ENCODE measurements at places on chromosomes 11 and 22. TPM values are rescaled to one million over a fixed set of nuclear protein-coding genes. Genes with fewer than 3 reads are reported as not detected.

DNA sequence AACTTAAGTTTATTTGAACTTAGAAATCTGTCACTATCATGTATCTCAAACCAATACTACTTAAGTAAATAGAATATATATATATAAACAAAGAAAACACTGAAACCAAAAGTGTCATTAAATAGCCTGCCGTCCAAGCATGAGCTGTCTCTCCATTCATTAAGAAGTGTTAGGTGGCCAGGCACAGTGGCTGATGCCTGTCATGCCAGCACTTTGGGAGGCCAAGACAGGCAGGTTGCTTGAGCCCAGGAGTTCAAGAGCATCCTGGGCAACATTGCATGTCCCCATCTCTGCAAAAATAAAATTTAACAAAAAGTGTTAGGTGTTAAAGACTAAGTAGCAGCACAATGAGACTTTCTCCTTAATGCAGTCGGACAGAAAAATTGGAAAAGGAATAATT is 14.0 kb downstream of the CD6 start:
- DNase-seq: no peak

DNA sequence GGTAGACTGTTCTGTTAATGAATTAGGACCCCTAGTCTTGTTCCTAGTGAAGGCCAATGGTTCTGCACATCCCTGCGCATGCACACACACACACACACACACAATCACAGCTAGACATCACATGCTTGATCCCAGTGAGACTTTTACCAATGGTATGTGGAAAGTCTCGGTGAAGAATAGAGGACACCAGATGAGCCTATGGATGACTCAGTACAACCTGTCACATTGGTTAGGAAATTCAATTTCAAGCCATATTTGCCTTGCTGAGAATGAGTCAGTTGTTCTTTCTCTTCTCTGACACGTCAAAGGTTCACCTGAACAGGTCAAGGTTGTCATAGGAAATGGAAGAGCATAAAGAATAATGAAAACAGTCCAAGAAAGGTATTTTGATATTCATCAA is 122.0 kb downstream of the SLC17A6 start:
- DNase-seq: no peak

DNA sequence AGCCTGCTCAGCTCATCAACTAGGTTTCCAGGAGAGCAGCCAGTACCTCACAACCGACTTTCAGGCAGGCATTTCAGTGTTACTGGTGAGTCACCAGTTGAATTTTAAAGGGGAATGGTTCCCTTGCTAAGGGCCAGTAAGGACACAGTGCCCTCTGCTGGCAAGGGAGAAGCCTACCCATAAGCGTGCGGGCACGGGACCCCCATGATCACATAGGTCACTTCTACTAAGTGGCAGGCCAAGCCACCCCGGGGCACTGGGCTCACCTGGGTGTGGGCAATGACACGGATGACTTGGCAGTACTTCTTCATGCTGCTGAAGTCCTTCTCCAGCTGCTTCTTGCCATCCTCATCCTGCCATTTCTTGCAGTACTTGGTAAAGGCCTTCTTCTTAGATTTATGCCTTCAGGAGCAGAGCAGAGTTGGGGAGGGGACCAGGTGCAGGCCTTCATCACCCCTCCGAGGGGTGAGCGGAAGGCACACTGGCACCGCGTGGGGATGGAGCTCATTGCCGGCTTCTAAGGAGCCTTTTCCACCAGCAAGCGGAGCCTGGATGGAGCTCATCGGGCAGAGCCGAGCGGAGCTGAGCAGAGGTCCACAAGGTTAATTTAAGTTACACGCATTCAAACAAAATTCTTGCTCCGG is 2.9 kb downstream of the RPL3 start:
- DNase-seq: peak; percentile 80

Gene IGSF9B
- 1.8 TPM for total RNA-seq

DNA sequence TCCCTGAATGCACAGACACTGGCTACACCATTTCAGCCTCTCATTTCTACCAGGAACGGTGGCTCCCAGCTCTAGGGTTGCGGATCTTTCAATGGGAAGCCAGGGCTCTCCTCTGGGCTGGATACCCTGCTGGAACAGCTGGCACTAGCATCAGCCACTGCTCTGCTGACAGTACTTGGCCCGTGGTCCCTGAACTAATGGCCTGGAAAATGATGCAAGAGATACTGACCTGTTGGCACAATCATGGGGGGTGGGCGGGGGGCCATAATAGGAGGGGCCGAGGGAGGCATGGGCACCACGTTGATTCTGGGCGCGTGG is 10.7 kb upstream of the TBC1D10A start:
- no peak for DNase-seq

Gene PELI3
- 6.0 TPM for total RNA-seq

DNA sequence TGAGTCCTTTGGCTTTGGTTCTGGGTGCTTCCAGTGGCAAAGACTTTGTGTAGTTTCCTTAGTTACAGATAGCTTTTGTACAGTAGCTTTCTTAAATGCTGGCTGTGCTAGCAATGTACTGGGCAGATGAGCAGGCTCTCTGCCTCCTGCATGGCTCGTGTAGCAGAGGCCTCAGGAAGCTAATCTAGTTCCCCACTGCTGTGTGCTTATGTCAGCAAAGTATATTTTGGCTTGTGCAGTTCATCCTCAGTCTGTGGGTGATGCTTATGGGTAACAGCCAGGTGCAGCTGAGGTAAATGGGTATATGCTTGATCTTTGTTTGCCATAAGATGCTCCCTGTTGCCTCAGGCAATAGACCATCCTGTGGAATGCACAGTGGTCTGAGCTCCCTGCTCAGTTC is 69.0 kb upstream of the FAM181B start:
- DNase-seq: no peak

- peak; percentile 79 for DNase-seq
Measured at GRCh38 chr11:75492181-75492820, 33.4 kb downstream of the GDPD5 start.

DNA sequence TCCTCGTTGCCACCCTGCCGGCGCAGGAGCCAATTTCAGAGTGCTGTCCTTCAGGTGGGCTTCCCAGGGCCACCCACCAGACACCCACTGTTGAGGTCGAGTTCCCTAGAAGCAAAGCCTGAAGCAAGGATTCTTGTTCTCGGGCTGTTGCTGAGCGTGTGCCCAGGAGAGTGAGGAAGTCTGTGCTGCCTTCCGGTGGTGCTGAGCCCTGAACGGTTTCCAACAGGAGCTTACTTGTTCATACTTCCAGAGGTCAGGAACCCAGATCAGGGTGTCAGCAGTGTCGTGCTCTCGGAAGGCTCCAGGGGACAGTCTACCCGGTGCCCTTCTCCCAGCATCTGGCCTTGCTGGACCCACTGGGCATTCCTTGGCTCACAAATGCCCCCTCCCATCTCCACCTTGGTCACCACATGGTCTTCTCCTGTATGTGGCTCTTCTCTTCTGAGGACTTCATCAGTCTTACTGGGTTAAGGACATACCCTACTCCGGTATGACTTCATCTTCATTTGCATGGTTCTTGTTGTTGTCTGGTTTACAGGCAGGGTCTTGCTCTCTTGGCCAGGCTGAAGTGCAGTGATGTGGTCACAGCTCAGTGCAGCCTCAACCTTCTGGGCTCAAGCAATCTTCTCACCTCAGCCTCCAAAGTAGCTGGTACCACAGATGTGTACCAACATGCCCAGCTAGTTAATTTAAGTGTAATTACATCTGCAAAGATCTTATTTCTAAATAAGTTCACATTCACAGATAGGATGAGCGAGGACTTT is 11.2 kb downstream of the SLC25A1 start:
- no peak for DNase-seq

Gene HBG2
- not detected for total RNA-seq

DNA sequence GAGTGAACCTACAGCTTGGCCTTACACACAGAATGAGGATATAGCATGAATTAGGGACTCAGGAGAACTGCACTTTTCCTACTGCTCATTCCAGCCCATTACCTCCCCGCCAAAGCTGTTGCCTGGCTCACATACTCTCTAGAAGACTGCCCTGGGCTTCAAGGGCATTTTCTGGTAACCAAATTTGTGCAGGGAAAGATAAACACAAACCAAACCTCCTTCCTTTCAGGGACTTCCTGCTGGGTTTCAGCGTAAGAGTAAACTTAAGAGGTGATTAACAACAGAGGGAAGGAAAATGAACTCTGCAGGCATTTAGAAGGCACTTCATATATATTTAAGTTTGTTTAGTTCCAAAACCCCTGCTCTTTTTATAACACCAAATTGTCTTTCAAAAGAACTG is 194.9 kb downstream of the SWAP70 start:
- DNase-seq: no peak

DNA sequence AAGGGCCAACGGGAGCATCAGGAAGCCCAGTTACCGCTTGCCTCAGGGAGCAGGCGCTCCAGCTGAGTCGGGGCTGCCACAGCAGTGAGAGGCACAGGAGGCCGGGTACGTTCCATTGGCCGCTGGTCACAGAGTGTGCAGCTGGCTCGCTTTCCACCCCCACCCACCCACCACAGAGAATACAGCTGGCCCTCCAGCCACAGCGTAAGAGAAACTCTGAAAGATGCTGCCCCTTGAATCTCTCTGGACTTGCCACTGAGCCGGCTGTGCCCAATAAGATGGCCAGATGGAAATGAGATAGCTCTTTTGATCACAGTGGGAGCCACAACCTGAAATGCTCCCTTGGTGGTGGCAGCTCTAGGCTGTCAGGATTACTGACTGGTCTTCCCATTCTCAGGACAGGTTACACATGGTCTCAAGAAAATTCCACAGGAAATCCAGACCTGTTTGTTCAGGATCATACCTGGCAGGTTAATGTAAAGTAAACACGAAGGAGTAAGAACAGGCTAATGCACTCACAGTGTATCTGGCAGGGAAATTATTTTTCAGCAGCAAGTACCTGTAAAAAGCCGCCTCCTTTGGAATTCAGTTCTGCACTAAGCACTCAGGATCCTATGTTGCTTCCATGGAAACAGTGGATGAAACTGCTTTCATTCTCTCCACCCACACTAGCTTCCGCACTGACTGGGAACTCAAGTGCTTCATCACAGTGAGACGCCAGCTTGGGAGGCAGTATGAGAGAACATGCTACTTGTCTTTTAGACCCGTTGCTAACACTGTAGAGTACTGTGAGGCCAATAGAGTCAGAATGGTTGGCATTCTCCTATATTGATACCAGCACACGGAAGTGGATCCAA is 16.5 kb downstream of the SIAE start:
- DNase-seq: no peak

- peak; percentile 79 for DNase-seq
Measured at GRCh38 chr11:134360050-134360835, 28.5 kb downstream of the GLB1L2 start.

Gene MYO18B
- 0.43 TPM for total RNA-seq
